Hematopoietic multipotent progenitor cell treated with erythropoietin and hydrocortisone succinate and interleukin-3 and kit ligand, for 8 days (in vitro differentiated cells): ENCODE measurements at places on chromosomes 2 and 18.

- no peak for DNase-seq
These were observed 185.5 kb upstream of the FN1 start for GRCh38 chr2:215621381-215621780.

GRCh38 chr18:49472459-49472858 lies 12.0 kb upstream of the DYM start:
- DNase-seq = no peak

- DNase-seq = no peak
These were observed 186.4 kb downstream of the RNF152 start for GRCh38 chr18:61706276-61706915.

DNA sequence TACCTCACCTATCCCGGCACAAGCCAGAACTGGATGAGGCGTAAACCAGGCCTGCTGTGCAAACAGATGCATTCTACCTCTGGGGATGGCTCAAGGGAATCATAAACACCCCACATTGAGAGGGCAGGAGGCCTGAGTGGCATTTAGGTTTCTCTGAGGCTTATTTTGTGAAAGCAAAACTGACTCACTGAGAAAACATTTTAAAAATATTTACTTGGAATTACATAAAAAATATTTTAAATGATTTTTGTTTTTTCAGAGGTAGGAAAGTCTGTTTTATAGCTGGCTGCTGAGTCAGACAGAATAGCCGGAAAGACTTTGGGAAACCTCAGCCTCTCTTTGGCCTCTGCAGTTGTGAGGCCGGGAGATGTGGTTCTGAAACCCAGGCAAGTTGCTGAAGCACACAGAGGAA lies 244.1 kb downstream of the NCKAP5 start:
- no peak for DNase-seq

- DNase-seq = peak; percentile 45
These were observed 22.8 kb downstream of the CCNYL1 start for GRCh38 chr2:207734264-207734635.

DNA sequence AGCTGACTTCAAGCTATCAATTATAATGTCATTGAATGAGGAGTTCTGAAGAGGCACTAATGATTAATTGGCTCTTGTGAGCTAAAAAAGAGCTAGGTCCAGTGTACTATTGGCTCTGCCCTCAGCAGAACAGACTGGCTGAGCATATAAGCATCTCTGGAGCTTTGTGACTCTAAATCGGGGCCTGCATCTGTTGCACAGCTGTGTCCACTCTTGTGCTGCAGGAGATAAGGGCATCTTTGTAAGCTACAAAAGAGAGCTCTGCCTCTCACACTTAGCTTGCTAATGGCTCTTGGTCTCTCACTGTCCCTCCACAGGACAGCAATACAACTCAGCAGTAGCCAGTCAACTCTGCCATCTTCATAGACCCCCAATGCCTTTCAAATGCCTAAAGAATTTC lies 61.5 kb upstream of the L3MBTL4 start:
- DNase-seq = no peak
